ENCODE measurements at places on chromosomes 7 and 10. TPM values are rescaled to one million over a fixed set of nuclear protein-coding genes. Genes with fewer than 3 reads are reported as not detected.

- DNase-seq = no peak
Measured at GRCh38 chr7:29216128-29216527, 21.6 kb downstream of the CHN2 start.

DNA sequence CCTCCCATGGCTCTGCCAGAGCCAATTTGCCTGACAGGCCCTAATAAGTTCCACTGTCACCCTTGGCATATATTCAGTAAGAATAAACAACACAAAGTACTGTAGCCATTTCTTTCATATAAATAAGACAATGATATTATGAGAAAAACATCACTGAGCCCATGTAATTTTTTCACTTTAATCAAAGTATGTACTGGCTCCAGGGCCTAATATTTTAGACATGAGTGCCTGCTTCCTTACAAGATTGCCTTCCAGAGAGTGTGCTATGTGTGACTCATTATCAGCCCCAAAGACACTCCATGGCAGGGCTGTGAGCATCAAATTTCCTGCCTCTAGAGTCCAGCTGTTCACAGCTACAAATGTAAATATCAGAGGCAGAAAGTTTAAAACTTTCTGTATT is 297.6 kb downstream of the LHFPL3 start:
- DNase-seq = no peak

- DNase-seq = no peak
Measured at GRCh38 chr7:7769710-7770627, 51.6 kb upstream of the RPA3 start.

PDIA4 gene
- total RNA-seq = 12.0 TPM

GRCh38 chr7:133985300-133985699 is 141.8 kb upstream of the LRGUK start:
- no peak for DNase-seq

GALNT17 gene
- total RNA-seq = not detected

DNA sequence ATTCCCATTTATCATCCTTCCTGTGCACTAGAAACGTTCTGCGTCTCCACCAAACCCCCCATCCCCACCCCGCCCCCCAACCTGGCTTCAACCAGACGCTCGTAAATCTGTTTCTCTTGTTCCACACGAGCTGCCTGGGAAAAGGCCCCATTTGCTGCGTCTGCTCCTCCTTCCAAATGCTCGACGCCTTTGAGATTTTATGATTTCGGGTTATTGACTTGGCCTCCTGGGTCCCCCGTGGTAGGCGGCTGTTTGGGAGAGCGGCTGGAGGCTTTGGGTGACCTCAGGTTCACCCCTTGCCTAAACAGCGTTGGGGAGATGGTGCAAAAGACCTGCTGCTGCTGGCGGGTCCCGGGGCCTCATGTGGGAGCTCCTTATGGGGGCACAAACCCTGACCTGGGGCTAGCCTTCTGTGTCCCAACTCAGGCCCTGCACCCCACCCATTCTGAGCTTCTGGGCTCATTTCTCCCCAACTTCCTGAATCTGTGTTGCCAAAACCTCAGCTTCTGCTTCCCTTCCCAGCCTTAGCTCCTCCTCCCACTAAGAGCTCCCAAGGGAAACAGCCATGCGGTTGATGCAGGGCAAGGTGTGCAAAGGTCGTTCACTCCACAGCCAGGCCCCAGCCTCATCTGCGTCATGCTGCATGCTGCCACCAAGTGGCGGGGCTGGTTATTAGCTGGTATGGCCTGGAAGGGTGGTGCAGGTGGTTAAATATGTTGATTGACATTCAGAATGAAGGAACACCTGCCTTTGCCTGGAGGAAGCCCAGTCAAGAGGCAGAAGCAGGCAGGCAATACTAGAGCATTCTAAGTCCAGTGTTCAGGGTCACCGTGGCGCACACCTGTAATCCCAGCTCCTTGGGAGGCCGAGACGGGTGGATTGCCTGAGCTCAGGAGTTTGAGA is 49.1 kb upstream of the ELN start:
- no peak for DNase-seq

GRCh38 chr7:26216049-26216448 is 14.5 kb downstream of the CBX3 start:
- DNase-seq = no peak

GRCh38 chr10:94038024-94038423 is 44.3 kb downstream of the PLCE1 start:
- no peak for DNase-seq

DNA sequence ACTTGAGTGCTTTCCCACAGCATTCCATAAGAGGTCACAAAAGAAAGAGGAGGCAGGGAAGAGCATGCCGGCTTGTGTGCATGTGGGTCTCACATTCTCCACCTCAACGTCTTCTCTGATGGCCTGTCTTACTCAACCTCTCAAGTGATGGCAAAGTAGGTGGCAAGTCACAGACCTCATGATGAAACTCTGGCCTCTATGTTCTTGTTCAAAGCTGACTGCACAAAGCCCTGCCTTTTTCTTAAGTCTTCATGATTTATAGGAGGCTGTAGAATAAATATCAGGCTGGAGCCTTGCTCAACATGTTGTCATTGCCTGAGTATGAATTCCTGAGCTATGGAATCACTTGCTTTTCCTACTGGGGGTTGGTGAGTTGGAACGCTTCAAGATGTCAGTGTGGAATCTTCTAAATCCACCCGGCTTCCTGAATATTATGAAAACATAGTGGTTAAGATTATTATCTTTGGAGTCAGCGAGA is 213.6 kb upstream of the INHBA start:
- no peak for DNase-seq

DNA sequence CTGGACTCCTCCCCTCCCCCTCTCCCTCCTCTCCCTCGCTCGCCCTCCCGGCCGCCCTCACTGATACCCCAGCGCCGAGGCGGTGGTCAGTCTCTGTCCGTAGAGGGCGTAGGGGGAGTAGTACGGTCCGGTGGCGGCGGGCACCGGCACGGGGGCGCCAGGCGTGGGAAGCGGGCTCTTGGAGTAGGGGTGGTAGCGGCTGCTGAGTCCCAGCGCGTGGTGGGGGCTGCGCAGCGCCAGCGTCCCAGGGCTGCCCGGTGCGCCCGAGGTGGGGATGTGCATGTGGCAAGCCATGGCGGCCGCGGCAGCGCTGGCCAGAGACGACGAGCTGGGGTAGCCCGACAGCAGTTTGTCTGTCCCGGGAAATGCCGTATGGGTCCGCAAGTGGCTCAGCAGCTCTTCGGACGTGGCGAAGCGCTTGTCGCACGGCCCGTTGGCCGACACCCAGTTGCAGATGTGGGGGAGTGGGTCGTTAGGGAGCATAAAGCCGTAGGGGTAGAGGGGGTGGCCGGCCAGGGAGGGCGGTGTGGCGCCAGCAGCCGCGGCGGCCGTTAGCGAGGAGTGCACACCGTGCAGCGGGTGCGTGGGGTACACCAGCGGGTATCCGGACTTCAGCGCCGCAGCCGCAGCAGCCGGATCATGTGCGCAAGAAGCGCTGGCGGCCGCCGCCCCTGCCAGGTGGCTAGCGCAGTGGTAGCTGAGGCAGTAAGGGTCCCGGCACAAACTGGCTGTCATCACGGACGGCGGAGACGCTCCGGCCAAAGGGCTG is 2.7 kb downstream of the ZNF503 start:
- DNase-seq = no peak

DNA sequence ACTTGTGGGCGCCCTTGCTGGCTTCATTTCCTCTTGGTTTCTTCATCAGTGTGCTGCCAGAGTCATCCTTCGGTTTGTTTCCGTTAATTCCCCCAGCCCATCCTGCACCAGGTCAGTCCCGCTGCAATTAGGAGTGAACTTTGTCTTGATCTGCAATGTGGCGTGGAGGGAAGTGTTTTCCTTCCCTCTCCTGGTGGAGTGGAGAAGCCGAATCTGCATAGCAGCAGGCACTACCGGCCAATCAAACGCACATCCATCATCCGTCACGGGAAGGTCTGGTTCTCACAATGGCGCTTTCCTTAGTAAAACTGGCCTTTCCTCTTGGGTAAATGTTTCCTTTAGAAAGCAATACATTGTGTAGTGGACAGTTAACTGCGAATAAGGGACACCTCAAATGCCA is 337.5 kb downstream of the CXCL12 start:
- no peak for DNase-seq

DNA sequence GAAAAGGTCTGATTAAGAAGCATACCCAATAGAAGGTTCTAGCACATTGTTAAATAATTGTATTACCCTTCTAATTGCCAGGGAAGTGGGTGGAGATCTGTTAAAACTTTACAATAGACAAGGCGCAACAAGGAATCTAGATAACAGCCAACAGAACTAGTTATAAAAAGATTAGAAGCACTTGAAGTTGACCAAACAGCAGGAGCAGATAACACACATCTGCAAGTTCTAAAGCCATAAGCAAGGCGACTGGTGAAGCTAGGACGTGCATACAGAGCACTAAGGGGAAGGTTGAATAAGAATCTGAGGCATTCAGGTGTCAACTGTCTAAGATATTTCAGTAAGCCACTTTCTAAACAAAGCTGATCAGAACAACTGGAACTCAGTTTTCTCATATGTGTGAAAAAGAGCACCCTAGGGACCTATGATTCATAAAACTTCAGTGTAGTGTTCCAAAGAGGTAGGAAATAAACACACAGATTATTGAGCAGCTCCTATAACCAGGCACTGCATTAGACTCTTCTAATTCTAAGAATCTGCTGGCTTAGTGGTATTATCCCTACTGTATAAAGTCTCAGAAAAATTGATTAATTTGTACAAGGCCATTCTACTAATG is 111.2 kb downstream of the SAMD9 start:
- no peak for DNase-seq

DNA sequence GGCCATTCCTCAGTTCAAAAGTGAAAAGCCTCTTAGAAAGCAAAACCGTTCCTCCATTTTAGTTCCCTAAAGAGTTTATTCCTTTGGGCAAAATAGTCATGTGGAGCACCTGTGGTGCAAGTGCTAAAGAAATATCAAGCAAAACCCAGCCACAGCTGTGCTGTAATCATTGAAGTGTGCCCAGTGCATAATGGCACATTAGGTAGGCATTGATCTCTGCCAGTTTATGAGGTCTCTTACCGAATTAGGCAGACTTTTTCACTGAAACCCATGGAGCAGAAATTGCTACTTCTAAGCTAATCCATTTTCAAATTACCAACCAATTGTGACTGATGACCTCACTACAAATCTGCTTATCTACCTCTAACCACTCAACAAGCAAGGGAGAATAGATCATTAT is 97.2 kb upstream of the SEMA3A start:
- DNase-seq = no peak

DNA sequence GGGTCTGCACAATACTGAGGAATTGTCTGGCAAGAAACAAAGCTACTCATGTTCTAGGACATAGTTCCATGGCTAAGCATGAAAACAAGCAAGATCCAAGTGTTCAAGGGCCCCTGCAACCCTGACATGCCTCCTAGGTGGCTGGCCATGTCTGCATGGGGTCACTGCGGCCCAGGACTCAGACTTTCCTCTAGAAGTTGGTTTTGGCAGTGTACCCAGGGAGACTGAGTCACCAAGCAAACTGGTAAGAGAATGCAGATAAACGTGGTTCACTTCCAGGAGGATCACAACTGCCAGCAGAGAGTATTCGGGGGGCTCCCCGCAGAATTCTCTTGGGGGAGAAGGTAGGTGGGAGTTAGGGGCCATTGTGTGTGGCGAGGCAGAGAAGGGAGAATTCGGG is 7.4 kb upstream of the PFKFB3 start:
- no peak for DNase-seq

DNA sequence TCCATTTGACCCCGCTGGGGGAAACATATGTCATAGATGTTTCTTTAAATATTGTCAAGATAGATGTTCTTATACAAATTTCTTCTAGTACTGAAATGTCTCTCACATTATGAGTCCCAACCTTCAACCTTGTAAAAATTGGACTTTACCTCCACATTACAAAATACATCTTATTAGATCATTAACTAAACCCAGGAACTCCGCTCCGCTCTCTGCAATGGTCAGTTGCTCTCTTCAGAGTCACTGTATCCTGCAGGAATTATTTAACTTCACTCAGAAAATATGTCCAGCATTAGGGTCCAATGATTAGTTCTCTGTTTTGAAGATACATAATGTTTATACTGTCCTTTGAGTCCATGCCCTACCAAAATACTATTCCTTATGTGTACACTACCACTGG is 8.5 kb upstream of the AKR1D1 start:
- no peak for DNase-seq

ZNF438 gene
- 1.7 TPM for total RNA-seq

DNA sequence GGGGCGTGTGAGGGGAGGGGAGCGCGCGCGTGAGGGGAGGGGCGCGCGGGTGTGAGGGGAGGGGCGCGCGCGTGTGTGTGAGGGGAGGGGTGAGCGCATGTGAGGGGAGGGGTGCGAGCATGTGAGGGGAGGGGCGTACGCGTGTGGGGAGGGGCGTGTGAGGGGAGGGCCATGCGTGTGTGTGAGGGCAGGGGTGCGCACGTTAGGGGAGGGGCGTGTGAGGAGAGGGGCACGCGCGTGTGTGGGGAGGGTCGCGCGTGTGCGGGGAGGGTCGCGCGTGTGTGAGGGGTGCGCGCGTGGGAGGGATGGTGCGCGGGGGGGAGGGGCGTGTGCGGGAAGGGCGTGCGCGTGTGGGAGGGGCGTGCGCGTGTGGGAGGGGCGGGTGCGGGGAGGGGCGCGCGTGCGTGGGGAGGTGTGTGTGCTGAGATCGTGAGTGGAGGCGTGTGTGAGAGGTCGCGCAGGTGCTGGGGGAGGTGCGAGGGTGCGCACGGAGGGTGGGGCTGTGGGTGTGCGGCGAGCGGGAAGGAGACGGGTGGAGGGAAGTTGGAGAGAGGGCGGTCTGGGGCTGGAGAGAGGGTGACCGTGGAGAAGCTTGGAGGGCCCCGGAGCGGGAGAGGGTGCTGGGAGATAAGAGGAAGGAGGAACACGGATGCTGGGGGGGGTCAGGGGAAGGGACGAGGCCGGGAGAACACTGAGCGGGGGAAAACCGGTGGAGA is 19.7 kb downstream of the MXI1 start:
- DNase-seq = peak; percentile 69

- no peak for DNase-seq
Measured at GRCh38 chr7:28700790-28701203, 257.3 kb downstream of the TRIL start.

GRCh38 chr7:151897161-151897731 is 20.3 kb upstream of the PRKAG2 start:
- DNase-seq = no peak

DNA sequence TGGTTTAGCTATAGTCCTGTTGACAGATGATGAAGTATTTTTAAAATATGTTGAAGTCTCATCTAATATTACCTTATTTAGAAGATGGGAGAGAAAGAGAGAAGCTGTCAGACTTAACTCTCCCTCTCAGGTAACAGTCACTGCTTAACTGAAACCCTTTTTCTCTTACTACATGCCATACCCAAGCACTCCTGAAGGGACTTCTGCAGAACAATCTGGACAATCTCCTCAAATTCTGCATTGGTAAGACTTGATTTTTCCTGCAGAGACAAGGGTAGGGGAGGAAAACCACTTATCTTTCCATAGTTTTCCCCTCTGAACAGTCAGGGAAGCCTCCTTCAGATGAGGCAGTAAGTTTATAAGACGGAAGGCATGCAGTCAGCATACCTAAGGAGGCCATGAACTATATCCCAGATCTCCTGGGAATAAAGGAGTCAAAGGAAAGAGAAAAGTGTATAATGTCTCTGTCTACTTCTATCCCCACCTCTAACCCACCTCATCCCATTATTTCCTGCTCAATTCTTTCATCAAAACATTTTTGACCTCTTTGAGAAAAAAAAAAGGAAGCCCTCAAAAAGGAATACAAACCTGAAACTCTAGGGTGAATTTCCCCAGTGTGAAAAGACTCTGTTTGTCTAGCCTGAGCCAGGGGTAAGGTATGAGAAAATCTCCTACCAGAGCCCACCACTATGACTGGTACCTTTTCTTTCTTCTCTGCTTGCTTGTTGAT is 9.4 kb downstream of the ZCWPW1 start:
- DNase-seq = no peak

GRCh38 chr7:107049971-107050532 is 5.5 kb downstream of the PRKAR2B start:
- DNase-seq = no peak

SPDYE9 gene
- total RNA-seq = not detected

MMRN2 gene
- total RNA-seq = not detected

MNX1 gene
- total RNA-seq = not detected
